ENCODE measurements at places on chromosomes 7 and 10.
A peak's percentile ranks its signal among the peaks of the same experiment; 100 is the strongest.

DNA sequence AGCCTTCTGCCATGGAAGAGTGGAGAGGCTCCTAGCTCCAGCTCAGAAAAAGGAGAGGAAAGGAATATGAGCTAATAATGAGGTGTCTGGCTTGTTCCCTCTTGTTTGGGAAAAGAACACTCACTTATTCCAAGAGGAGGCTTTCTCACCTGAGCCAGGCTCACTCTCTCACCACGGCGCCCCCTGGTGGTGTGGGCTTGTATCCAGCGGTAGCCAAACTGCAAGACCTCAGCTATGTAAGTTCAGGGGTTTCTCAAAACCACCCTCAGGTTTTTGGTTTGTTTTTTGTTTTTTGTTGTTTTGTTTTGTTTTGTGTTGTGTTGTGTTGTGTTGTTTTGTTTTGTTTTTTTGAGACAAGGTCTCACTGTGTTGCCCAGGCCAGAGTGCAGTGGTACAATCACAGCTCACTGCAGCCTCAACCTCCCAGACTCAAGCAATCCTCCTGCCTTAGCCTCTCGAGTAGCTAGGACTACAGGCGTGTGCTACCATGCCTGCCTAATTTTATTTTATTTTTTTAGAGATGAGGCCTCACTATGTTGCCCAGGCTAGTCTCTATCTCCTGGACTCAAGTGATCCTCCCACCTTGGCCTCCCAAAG, 124.0 kb downstream of the TMEM130 start:
- peak; percentile 12 for DNase-seq

DNA sequence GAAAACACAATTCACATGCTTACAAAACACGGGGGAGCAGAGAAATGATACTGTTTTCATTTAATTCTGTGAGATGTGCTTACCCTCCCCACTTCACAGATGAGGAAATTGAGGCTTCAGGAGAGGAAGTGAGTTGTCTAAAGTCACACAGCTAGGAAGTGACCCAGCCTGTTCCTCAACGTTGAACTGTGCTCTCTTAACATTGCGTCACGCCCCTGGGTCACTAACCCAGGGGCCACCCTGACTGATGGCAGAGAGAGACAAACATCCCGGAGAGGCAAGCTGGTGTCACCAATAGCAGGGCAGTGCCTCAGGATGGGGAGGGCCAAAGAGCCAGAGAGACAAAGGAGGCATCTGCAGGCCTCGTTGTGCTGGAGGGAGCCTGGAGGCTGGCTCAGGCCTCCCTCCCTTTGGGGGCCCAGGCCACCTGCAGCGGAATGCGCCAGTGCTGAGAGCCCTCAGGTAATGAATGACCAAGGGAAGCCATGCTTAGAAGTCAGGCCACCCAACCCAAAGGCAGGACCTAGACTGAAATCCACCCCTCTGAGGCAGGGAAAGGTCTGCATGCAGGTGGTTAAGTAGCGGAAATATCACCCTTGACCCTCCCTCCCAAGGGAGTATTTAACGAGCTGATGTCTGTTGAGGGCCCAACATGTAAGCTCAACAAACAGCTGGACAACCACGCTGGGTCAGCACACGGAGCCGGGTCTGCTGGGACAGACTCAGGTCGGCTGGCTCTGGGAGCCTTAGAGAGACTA, 81.3 kb downstream of the C10orf105 start:
- no peak for DNase-seq

DNA sequence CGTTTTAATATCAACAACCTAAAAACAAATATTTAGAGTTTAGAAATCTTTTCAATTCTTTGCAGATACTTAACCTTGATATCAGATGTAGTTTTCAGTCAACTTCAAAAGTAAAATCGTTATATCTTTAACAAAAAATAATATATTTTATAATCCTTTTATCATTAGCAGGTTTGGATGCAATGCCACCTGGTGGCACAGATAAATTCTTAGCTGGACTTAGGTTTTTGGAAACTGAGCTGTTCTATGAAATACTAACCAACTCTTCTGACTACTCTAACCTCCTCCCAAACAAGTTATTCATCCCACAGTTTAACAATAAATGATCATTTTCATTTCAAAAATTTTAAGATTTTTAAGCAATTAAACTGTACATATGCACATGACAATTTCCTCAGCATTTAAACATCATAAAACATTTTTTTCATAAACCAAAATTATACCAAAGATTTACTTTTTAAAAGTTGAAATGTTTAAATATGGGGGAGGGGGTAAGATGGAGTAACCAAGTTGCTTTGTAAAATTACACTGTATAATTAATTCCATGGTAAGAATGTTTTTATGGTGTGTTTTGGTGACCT, 56.9 kb downstream of the HIBADH start:
- no peak for DNase-seq

DNA sequence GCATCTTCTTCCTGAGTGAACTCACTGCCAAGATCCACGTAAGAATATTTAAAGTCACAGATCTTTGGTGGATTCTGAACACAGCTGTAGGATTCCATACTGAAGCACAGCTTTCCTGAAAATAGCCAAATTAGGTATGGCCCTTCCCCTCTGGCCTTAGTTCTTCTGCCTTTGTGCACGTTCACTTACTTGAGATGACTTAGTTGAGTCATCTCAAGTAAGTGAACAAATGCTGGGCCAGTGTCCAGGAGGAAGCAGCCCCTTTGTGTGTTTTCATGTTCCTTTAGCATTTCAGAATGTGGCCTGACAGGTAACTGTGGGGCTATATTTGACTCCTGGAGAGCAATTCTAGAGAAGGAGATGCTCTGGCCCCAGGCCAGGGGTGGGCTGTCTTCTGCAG, 51.5 kb downstream of the CCNY start:
- no peak for DNase-seq

DNA sequence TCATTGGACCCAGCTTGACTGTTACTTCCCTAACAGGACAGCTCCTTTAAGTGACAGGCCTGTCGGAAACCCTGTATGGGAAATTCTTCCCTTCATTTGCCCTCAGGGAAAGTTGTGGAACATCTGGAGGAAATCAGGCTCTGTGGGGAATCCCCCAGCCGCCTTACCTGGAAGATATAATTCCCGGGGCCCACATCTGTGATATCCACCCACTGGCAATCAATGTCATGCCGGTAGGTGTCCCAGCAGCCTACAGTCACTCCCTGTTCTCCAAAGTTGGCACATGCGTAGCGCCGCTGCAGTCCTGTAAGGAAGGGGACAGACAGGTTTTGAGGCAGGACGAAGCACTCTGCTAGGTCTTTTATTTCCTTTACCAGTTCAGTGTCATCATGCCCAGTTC, 16.6 kb downstream of the LOXL4 start:
- no peak for DNase-seq
